Activated CD4-positive, alpha-beta T cell treated with anti-CD3 and anti-CD28 coated beads for 24 hours (primary cell): ENCODE measurements at places on chromosomes 13 and 19.

DNA sequence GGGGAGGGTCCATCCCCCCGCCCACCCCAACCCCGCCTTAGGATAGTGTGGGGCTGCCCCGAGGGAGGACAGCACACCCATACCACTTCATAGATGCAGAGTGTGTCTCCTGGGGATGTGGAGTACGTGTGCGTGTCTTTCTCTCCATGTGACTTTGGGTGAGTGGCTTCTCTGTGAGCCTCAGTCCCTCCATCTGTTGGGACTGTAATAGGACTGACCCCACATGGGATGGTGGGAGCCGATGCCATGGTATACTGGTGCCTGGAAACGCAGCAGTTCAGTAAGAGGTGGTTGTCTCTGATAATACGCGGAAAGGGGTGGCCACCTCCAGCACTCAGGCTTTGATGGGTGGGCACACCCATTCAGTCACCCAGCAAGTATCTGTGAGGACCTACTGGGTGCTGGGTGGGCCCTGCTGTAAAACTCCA lies 816 bp upstream of the PRKD2 start:
- DNase-seq, result no peak

GRCh38 chr19:46241626-46242025 lies 12.1 kb downstream of the IGFL1 start:
- DNase-seq, result no peak

- no peak for DNase-seq
Measured at GRCh38 chr13:51066091-51066831, 44.8 kb downstream of the C13orf42 start.

DNA sequence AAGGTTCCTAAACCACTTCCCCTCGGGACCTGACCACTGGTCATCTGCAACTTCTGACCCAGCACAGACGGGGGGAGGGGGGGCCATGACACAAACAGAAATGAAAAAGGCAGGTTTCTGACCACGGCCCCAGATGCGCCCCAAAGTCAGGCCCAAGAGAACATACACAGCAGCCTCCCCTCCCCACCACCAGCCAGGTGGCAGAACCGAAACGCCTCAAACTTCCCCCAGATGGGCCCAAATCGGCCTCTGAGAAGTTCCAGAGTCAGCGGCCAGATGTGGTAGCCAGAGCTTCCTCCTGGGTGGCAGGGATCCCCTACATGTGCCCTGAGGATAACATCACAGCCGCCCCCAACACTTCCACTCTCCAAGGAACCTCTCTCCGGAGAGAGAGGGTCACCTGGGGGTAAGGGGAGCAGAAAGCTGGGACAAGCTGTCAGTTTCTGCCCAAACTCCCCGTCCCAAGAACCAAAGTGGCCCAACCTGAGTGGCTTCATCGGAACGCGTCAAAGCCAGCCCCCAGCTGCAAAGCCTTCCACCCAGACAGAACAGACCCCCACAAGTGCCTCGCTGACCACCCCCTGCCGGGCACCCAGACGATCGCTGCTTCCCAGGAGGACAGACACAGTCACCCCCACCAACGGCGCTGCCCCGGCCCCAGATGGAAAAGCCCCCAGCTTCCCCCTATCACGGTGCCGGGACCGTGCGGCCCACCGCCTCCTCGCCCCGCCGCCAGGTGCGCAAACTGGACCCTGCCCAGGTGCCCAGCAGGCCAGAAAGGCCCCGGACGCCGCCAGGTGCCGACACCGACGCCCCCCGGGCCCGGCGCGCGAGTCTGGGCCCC lies 800 bp downstream of the ELL start:
- DNase-seq, result no peak

- no peak for DNase-seq
Measured at GRCh38 chr13:46345398-46345797, 41.7 kb downstream of the RUBCNL start.

DNA sequence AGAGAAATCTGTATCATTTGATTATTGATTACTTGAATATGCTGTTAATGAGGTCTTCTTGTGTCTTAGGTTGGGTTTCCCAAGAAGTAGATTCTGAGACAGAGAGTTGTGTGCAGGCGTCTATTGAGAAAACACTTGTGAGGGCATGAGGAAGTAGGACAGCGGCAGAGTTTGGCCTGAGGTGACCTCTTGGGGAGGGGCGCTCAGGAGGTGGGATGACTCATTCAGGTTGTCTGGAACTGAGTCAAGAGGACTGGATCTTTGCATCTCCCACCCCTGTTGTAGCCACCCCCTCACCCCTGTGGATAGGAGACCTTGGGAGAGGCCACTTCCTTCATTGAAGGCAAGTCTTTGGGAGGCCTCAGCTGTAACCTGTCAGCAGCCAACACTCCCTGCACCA lies 35.2 kb upstream of the WDFY2 start:
- no peak for DNase-seq

DNA sequence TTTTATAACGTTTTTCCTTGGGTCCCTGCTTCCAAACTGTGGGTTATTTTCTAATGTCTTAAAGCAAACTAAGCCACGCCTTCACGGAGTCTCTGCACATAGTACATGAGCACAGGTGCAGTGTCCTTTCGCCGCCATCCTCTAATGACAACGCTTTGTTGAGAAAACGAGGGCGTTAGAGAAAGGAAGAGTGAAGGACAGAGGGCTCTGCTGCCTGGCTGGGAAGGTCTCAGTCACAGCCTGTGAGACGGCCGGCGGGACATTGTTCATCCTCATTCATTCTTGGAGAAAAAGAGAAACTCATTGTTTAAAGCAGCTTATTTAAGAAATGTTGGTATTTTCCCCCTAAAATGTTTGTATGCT lies 9.5 kb downstream of the IL17D start:
- no peak for DNase-seq

GRCh38 chr13:66106246-66106645 lies 1123.9 kb downstream of the PCDH9 start:
- no peak for DNase-seq
